ENCODE measurements at places on chromosomes 2 and 18.

DNA sequence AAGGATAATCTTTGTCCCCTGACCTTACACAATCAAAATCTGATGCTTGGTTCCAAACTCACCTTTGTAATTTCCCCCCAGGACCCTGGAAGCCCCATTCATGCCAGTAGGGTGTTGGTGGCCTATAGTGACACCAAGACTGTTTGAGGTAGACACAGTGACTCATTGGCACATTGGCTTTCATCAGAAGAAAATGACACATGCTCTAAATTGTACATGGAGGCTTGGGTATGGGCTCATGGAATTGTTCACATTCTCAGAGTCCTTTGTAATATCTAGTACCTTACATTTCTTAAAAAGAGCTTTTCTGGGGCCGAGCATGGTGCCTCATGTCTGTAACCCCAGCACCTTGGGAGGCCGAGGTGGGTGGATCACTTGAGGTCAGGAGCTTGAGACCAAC is 61.2 kb upstream of the LRPPRC start:
- DNase-seq: no peak

DNA sequence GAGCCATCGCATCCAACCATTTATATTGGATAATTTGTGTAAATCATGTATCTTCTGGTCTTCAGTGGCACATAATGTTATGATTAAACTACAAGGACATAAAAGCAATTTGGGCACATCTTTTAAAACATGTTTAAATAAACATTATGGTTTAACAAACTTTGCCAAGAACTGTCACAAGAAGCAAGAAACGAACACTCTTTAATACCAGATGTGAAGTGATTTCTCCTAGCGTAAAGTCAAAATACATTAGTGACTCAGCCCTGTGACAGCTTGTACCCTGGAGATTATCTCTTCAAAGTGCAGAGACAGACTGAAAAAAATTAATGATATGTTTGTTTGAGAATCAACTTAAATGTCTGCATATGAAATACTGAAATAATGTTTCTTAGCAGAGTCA is 39.9 kb downstream of the DSEL start:
- no peak for DNase-seq

DNA sequence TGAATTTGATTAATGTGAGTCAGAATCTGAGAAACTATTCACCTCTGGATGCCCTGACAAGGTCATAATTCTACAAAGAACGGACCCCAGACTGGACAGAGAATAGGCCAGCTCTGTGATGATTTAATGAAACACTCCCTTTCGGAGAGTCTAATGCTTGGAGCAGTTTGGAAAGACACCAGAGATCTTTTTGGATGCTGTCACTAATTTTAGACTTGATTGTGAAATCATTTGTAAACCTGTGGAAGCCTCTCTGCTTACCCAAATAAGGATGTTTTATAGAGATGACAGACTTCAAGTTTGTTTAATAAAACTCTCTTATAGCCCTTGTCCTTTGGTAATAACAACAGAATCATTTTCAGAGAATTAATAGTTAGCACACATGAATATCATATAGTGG is 83.5 kb downstream of the MYL12B start:
- no peak for DNase-seq

DNA sequence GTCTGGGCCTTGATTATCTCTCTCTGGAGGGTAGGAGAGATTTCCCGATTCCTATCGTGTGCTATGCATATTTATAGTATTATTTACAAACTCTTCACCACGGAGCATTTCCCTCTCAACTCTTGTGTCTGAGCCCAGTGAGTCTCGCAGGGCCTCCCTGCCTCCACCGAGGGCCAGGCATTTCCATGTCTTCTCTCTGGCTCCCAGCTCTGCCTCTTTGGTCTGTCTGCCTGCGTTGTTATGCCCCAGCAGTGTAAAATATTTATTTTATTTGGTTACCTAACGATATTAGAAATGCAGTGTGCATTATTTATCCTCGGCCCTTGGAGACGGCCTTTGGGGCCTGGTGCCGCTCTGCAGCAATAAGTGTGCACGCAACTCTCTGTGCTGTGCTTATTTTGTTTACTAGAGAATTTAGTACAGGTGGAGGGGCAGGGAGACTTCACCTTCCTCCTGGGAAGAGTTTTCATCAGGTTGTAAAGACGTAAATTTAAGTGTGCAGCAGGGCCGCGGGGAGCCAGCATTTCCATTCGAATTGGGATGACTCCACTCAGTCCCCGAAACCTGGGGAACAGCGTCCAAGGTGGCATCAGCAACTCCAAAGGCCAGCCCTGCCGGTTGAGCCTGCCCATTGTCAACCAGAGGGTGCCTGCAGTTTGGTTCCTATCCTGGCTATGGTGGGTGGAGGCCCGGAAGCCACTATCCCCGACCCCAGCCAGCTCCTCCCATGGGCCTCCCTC is 100.2 kb downstream of the PTGR3 start:
- no peak for DNase-seq

GRCh38 chr2:189866296-189866695 is 82.0 kb downstream of the PMS1 start:
- DNase-seq: no peak

Measured in NAMALWA (cell line).